ENCODE measurements at places on chromosomes 4 and X.

DNA sequence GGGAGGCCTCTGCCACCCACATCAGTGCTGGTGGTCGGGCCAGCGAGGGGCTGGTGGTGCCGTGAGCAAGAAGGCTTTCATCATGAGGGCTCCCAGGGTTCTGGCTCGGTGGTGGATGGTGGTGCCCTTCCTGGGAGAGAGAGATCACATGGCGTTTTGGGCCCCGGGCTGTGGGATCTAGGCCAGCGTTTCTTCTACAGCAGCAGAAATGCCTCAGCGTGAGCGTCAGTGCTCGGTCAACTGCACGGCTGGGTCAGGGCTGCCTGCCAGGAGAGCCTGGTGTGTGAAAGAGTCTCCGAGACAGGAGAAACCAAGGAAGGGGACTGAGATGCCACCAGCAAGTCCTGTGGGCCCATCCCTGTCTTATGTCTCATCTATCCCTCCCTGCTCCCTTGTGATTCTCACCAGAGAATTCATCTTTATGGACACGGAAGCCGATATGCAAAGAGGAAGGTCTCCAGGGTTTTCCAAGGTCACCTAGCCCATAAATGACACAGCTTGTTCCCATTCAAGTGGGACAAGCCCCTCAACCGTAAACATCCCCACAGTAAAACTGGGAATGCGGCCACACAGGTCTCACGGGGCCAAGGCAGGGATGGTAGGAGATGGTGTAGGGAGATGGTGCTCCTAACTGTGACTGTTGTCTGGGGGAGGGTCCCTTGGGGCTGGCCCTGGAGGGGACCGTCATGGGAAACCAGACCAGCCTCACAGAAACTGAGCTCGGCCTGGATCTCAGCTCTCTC, 99.2 kb downstream of the SORCS2 start:
- DNase-seq, result no peak

- DNase-seq, result no peak
These were observed 34.2 kb downstream of the CCDC149 start for GRCh38 chr4:24878636-24879016.

DNA sequence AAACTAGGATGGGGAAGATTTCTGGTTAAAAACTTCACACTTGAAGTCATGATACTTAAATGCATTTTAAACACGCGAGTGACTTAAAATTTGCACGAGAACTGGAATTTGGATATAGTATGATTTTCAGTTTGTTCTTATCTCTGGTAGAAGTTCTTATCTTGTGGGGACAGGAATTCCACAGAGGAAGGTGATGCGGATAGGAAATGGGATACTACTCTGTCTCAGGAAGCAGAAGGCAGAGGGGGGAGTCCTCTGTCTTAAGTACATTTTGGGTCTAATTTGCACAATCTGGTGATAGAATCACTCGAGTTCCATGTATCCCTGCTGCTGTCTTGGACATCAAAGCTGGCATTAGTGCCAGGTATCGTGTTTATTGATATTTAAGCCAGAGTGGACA, 53.3 kb downstream of the TLL1 start:
- no peak for DNase-seq

GRCh38 chr4:169854090-169854489, 96.3 kb upstream of the HPF1 start:
- DNase-seq, result no peak

- no peak for DNase-seq
These were observed 211.7 kb downstream of the ZNF674 start for GRCh38 chrX:46333550-46333949.

DNA sequence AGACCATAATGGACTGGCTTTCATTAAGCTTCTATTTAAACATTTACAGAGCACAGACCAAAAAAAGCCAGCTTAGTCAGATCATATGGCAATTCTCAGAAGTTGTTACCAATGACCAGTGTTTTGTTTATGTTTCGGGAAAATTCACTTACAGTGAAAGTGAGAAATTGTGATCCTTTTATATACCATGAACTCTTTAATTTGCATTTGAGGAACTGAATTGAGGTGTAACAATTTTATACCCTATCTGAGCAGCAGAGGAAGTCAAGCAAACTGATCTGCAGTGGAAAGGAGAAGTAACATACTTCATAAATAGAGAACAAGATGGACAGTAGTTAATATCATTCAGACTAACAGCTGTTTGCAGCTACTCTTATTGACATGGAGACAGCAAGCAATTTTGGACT, 97.1 kb downstream of the TMA16 start:
- DNase-seq, result no peak

- DNase-seq, result no peak
These were observed 365.7 kb upstream of the CPEB2 start for GRCh38 chr4:14636563-14636962.

- peak; percentile 47 for DNase-seq
These were observed 21.1 kb upstream of the PAPSS1 start for GRCh38 chr4:107740950-107741701.

DNA sequence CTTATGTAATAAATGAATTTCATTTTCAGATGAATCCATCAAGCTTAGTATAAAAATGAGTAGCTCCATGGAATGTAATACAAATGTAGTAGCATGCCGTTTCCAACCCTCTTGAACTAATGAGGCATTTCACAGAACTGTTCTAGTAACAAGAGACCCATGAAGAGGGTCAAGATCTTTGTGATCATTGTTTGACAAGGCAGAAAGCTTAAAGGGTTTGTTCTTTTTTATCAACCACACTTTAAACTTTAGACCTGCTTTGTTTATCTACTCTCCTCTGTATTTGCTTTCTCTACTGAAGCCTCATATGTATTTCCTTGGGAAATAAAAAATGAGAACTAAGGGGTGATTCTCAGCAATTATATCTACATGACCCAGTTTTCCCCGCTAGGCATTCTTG, 513.9 kb downstream of the ARAP2 start:
- no peak for DNase-seq

DNA sequence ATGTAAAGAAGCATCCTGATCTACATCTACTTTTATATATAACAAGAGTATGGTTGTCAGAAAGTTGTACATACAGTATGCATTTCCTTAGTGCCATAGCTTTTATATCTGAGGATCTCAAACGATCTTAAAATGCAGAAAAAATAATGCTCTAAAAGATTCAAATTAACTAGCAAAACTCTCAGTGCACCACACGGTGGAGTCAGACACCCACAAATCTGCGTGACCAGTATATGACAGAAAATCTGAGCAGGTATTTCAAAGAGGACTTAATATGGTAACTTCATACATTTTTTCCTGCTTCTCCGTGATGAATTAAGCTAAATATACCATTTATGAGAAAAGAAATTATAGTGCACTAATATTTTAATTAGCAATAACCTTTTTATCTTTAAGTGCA, 803.0 kb downstream of the DMD start:
- no peak for DNase-seq

DNA sequence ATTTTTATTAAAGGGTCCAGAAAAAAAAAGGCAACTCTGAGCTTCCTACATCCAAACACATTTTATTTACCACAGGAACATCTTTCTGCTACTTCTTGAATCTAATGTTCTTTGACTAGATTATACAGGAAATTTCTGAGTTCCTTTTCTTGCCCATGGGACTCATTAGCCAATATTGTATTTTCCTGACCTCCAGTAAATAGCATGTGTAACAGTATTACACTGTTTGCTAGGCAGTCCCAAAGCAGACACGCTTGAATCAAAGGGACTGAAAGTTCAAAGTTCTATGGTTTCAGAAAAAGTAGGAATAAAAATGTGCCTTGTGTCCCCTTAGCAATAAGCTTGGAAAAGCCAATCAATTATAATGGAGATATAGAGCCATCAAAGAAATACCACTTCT, 57.4 kb downstream of the MOSPD2 start:
- no peak for DNase-seq

- no peak for DNase-seq
These were observed 205.7 kb upstream of the BCOR start for GRCh38 chrX:40303256-40304077.

DNA sequence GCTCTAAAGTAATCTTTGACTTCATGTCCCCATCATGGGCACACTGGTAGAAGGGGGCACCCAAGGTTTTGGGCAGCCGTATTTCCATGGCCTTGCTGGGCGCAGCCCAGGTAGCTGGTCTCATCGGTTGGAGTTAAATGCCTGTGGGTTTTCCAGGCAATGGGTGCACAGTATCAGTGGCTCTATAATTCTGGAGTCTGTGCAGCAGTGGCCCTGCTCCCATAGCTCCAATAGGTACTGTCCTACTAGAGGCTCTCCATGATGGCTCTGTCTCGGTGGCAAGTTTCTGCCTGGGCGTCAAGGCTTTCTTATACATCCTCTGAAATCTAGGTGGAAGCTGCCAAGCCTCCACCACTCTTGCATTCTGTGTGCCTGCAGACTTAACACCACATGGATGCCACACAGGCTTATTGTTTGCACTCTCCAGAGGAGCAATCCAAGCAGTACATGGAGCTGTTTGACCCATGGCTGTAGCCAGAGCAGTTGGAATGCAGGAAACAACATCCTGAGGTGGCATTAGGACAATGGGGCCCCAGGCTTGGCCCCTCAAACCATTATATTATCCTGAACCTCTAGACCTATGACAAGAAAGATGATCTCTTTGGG, 60.5 kb upstream of the UGT8 start:
- no peak for DNase-seq

- DNase-seq, result no peak
These were observed 533.3 kb downstream of the TMA16 start for GRCh38 chr4:164027805-164028204.

- no peak for DNase-seq
These were observed 41.9 kb upstream of the APLN start for GRCh38 chrX:129696463-129697155.

- no peak for DNase-seq
These were observed 132.8 kb downstream of the MAB21L2 start for GRCh38 chr4:150714462-150715438.

GRCh38 chrX:78979789-78980464, 34.7 kb downstream of the P2RY10 start:
- no peak for DNase-seq

DNA sequence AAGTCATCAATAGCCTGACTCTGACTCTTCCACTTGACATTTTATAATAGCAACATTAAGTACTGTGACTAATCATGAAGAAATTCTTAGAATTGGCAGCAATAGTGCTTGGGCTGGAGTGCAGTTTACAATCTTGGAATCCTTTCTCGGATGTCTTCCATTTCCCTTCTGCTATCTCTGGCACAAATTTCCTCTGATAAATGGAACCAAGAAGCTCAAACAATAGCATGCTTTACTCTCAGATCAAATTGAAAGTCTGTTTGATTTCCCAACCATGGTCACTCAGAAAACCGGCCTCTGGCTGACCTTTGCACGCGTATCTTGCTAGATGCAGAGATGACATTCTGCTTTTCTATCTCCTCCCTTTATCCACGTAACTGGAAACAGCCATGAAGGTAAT, 99.0 kb upstream of the SPANXC start:
- DNase-seq, result no peak

DNA sequence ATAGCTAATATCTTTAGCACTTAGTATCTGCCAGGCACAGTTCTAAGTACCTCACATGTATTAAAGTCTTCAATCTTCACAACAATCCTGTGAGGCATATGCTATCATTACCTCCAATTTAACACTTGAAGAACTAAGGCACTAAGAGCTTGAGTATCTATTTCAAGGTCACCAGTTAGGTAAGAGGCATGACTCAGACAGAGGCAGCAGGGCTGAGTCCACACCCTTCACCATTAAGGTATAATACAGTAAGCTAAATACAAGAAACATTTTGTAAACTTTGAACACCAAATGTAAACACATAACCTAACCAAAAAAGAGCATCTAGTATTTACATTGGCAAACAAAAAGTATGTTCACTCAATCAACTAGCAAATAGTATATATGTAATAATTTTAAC, 1410.9 kb downstream of the PCDH18 start:
- no peak for DNase-seq

GRCh38 chr4:2818351-2818939, 25.2 kb upstream of the ADD1 start:
- no peak for DNase-seq

All from urinary bladder (tissue), 4 donors.